ENCODE measurements at places on chromosomes 4 and X.

DNA sequence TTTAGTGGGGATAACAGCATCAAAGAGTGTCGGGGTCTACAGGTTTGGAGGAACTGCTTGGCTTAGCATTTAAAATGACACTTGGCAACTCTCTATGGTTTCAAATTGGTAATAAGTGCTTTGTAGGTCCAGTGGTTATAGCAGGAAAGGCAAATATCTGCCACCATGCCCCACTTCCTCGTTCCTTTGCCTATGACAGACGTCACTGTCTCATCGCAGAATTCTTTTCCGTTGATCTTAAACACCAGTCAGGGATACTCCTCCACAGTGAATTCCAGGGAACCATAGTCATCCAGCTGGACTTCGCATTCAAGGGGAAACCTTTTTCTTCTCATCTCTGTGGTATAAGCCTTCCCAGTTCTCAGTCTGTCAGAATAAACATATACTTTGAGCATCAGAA is 319.1 kb downstream of the GPAT3 start:
- no peak overlapping the region for H3K4me3 ChIP-seq
- no peaks in the 10 kb centered on the region for H3K36me3 ChIP-seq
- no peaks in the 10 kb centered on the region for H3K4me1 ChIP-seq
- H3K27ac ChIP-seq: no peak overlapping the region

DNA sequence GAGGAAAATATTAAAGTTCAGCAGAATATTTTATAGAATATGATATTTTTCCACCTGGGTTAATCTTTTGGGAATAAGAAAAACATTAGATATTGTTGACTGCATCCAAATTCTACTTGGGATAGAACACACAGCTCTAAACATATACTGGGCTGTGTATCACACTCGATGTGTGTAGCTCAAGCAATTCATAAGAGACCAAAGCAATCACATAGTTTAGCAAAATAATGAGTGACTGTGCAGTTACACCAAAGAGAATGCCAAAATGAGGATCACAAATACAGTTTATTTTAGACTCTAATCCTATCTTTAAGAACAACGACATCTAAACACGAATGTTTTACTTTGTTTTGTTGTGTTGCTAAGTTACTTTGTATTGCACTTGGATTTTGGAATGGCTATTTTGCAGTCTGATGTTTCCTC is 101.2 kb downstream of the CBR4 start:
- H3K4me3 ChIP-seq: no peak overlapping the region
- no peaks in the 10 kb centered on the region for H3K27me3 ChIP-seq
- H3K4me1 ChIP-seq: no peaks in the 10 kb centered on the region
- no peak overlapping the region for H3K27ac ChIP-seq
- H3K36me3 ChIP-seq: no peaks in the 10 kb centered on the region

GRCh38 chrX:81201071-81201470 is 642 bp downstream of the HMGN5 start:
- peak overlapping the region; percentile 94 for H3K4me3 ChIP-seq
- H3K4me1 ChIP-seq: peaks cover 41% of the 10 kb centered on the region
- no peak for DNase-seq
- H3K27me3 ChIP-seq: no peaks in the 10 kb centered on the region
- H3K27ac ChIP-seq: peak overlapping the region; percentile 98

- no peak for DNase-seq
- no peaks in the 10 kb centered on the region for H3K36me3 ChIP-seq
- H3K27ac ChIP-seq: no peak overlapping the region
- no peaks in the 10 kb centered on the region for H3K4me1 ChIP-seq
Observed at GRCh38 chrX:70041993-70042392, 7.7 kb downstream of the AWAT2 start.

DNA sequence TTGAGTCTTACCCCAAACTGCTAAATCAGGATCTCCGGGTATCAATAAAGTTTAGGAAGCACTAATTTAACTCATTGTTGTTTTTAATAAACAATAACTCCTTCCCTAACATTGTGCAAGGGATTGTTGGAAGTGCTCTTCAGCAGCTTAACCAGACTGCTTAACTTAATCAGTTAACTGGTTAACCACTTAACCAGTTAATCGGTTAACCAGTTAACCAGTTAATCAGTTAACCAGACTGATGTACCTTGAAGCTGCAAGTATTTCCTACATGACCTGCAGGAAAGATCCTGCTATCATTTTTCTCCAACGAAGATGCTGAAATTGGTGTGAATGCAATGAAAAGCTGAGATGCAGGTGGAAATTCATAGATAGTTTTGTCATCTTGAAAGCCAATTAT is 40.1 kb upstream of the AP1S2 start:
- no peak overlapping the region for H3K4me3 ChIP-seq
- no peaks in the 10 kb centered on the region for H3K4me1 ChIP-seq
- DNase-seq: no peak
- no peak overlapping the region for H3K27ac ChIP-seq

DNA sequence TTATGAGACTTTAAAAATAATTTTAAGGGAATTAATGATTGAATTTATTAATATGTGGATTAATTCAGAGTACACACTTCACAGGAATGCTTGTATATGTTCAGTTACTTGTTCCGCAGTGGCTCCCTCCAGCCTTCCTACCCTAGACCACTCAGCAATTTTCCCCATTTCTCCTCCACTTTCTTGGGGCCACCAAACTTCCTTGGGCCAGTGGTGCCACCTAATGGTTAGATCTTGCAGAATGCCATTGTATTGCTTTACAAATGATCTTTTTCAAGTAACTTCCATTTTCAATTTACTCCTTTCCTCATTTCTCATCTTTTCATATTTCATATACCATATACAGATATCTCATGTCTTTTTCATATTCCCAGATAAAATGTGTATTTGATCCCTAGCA is 3.6 kb upstream of the RNF175 start:
- no peak overlapping the region for H3K27ac ChIP-seq
- no peaks in the 10 kb centered on the region for H3K36me3 ChIP-seq
- H3K27me3 ChIP-seq: peaks cover 26% of the 10 kb centered on the region
- peaks cover 4% of the 10 kb centered on the region for H3K4me1 ChIP-seq

DNA sequence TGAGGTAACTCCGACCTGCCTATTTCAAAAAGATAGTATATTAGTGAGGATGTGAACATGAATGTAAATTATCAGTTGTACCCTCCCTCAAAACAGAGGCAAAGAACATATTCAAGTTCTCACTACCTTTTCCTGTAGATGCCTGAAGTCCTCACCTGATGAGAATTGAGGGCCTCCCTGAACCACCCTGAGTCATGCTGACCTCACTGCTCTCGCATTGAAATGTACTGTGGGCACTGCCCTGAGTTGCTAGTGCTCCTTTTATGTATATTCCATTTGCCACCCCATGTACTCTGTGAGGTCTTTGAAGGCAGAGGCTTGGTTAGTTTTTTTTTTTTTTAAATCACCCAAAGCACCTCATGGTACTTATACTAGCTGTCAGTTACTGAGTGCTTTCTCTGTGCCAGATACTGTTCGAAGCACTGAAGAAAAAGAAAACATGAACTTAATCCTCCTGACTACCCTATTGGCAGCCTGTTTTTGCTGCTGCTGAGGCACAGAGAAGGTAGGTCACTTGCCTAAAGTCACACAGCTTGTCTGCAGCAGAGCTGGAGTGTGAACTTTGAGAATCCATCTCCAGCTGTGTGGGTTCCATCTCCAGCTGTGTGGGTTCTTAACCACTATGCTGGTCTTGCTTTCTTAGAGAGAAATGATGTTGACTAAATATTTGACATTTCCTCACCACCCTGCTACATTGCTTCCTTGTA is 253.1 kb upstream of the GPC4 start:
- H3K27me3 ChIP-seq: no peaks in the 10 kb centered on the region
- H3K36me3 ChIP-seq: no peaks in the 10 kb centered on the region
- H3K4me1 ChIP-seq: no peaks in the 10 kb centered on the region
- no peak overlapping the region for H3K27ac ChIP-seq

DNA sequence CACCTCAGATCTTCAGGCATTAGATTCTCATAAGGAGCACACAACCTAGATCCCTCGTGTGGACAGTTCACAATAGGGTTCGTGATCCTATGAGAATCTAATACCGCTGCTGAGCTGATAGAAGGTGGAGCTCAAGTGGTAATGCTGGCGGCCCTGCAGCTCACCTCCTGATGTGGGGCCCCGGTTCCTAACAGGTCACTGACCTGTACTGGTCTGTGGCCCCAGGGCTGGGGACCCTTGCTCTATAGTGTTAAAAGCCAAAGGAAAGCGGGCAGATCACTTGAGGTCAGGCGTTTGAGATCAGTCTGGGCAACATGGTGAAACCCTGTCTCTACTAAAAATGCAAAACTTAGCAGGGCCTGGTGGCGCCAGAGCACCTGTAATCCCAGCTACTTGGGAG is 1047.0 kb upstream of the FTHL17 start:
- H3K4me1 ChIP-seq: no peaks in the 10 kb centered on the region
- no peak overlapping the region for H3K4me3 ChIP-seq
- no peaks in the 10 kb centered on the region for H3K36me3 ChIP-seq
- H3K27ac ChIP-seq: no peak overlapping the region
- DNase-seq: no peak

- DNase-seq: no peak
- H3K27me3 ChIP-seq: no peaks in the 10 kb centered on the region
- peaks cover 40% of the 10 kb centered on the region for H3K4me1 ChIP-seq
- H3K36me3 ChIP-seq: peaks cover 12% of the 10 kb centered on the region
Observed at GRCh38 chr4:152540293-152540674, 4.4 kb upstream of the FBXW7 start.

DNA sequence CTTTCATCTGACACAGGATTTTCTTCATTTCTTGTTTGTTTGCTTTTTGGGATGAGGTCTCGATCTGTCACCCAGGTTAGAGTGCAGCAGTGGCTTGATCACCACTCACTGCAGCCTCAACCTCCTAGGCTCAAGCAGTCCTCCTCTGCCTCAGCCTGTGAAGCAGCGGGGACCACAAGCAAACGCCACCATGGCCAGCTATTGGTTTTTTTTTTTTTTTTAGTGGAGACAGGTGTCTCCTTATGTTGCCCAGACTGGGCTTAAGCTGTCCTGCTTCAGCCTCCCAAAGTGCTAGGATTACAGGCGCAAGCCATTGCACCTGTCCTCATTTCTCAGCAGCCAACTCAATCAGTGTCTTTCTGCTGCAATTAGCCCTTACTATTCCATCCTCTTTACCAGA is 10.3 kb downstream of the SPRY1 start:
- no peaks in the 10 kb centered on the region for H3K27me3 ChIP-seq
- no peak overlapping the region for H3K27ac ChIP-seq
- no peak for DNase-seq
- H3K36me3 ChIP-seq: peaks cover 10% of the 10 kb centered on the region
- no peak overlapping the region for H3K4me3 ChIP-seq

DNA sequence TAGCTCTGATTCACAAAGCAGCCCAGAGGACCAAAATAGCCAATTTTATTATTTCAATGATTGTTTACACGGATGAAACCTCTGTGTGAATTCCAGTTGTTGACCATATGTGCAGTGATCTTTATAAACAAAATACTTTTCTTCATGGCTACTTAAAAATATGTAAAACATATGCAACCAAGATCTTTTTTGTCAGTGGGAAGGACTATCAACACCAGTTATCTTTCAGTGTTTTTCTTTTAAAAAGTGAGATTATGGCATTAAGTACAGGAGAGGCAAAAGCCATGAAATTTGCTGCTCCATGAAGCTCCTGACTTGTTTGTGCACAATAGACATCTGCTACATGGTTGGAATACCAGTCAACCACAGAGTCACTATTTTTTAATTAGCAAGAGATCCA is 184.4 kb downstream of the DKK2 start:
- H3K27ac ChIP-seq: no peak overlapping the region
- no peaks in the 10 kb centered on the region for H3K27me3 ChIP-seq
- H3K36me3 ChIP-seq: no peaks in the 10 kb centered on the region
- no peaks in the 10 kb centered on the region for H3K4me1 ChIP-seq
- DNase-seq: no peak

DNA sequence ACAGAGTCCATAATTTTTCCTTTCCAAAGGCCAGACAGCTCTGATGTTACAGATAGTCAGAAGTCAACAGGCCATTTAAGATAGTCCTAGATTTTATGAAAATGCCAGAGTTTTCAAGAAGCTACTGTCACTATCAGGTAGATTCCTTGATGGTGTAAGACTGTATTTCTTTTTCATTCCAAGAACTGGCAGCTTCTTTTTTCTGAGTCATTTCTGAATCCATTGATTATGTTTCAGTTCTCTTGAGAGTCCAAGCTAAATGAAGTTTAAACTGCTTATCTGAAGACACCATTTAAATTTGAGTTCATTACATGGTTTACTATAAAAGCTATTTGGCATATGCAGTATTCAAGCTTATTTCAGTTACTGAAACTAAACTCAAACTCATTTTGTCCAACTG is 44.6 kb downstream of the RASSF6 start:
- no peak for DNase-seq
- no peaks in the 10 kb centered on the region for H3K36me3 ChIP-seq
- H3K4me1 ChIP-seq: peaks cover 2% of the 10 kb centered on the region
- H3K4me3 ChIP-seq: no peak overlapping the region
- peaks cover 4% of the 10 kb centered on the region for H3K27me3 ChIP-seq
- no peak overlapping the region for H3K27ac ChIP-seq

GRCh38 chr4:160265014-160265413 is 1162.1 kb downstream of the RAPGEF2 start:
- no peak overlapping the region for H3K4me3 ChIP-seq
- no peak overlapping the region for H3K27ac ChIP-seq
- no peaks in the 10 kb centered on the region for H3K4me1 ChIP-seq
- H3K27me3 ChIP-seq: no peaks in the 10 kb centered on the region

DNA sequence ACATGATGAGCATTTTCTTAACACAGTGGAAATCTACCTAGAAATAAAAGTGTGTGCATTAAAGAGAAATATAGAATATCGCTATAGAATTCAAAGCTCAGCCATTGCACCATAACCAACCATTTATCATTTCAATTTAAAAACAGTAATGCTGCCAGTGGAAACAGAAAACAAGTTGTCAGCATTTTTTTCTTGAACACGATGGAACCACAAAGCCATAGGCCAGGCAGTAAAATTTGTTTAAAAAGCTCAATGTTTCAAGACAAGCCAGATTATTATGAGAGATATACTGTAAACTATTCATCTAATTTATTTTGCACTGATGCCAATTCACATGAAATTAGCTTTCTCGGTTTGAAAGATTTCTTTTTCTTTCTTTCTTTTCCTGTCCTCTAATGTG is 46.7 kb upstream of the NRK start:
- no peaks in the 10 kb centered on the region for H3K36me3 ChIP-seq
- DNase-seq: no peak
- no peak overlapping the region for H3K4me3 ChIP-seq

DNA sequence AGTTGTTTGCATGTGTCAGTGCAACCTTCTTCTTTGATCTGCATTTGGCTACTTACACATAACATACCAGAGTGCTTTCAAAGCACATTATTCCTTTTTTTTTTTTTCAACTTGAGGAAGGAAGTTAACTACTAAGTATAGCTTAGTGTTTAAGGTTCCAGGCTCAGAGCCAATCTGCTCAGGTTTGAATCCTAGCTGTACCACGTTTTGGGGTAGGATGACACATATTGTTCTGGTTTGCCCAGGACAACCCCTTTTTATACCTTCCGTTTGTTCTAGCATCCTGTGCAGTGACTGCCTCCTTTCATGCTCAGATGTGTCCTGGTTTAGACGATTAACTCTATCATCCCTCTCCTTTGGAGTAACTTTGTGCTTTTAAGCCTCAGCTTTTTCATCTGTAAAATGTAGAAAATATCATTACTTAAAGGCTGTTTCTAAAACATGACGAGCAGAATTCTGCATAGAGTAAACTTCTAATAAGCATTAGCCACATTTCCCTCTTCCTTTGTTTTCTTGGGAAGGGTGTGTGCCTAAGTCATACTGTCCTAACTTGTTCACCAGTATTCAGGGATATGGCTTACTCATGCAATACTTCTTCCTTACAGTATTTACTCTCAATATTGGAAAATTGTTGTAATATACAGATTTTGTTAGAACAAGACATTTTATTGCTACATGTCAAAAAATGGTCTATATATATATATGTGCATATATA is 281.3 kb downstream of the C4orf33 start:
- peaks cover 5% of the 10 kb centered on the region for H3K27me3 ChIP-seq
- no peak overlapping the region for H3K27ac ChIP-seq
- H3K4me1 ChIP-seq: no peaks in the 10 kb centered on the region
- no peaks in the 10 kb centered on the region for H3K36me3 ChIP-seq

Data from naive thymus-derived CD8-positive, alpha-beta T cell (primary cell).